GM12878 (cell line): ENCODE measurements at places on chromosomes 2 and 18.

DNA sequence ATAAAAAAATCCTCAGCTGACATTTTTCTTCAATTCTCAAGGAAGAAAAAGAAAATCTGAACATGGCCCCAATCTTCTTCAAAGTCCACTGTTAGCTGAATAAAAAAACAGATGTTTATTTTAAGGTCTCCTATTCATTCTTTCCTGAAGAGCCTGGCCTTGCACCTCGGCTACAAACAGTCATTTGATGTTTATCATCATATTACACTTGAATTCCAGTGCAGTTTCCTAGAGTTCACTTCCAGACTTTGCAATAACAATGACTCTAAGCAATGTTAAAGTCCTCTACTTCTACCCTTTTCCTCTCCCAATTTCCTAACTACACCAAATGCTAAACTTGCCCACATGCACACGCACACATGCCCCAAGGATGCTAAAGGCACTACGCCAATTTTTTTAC lies 70.1 kb downstream of the NOL10 start:
- DNase-seq, result no peak

DNA sequence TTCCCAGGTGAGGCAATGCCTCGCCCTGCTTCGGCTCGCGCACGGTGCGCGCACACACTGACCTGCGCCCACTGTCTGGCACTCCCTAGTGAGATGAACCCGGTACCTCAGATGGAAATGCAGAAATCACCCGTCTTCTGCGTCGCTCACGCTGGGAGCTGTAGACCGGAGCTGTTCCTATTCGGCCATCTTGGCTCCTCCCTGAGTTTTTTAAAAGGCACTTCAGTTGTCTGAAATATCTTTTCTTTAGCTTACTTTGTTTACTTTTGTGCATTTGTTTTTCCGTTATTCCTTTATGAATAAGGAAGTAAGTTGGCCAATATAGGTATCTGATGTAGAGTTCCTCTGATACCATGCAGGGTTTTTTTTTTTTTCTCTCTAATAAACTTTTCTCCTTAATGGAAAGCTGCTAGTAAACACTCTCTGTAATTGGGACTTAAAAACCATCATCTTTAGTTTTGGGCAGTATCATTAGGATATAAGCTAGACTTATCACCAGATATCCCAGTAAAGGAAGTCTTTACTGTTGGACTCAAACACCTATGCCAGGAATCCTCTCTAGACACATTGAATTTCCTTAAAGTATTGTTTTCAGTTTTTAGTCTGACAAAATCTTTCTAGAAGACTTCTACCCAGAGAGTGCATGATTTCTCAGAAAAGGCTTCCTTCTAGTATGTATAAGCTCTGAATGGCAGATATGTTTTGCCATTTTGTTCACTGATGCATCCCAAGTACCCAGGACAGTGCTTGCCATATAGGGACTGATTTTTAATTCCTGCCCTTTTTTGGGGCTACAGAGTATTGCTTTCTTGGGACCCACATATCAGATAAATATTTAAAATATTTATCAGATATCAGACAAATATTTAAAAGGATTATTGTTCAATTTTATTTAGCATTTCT lies 35.8 kb upstream of the DYSF start:
- no peak for DNase-seq

DNA sequence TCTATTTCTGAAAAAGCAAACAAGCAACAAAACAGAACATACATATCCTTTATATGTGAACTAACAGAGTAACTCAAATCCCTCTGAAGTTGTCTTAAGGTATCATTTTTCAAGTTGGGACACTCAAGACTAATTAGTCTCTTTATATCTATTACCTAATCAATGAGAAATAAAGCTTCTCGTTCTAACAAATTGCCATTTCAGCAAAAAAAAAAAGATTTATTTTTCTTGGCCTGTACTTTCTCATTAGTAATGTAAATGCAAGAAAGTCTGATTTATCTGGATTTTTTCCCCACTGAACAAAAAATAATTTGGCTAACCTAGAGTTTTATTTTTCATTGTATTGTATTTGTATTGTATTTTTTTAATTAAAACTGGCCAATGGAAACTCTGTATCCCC lies 176.1 kb upstream of the NOL4 start:
- DNase-seq, result no peak

GRCh38 chr2:206232287-206233035 lies 42.0 kb upstream of the ZDBF2 start:
- no peak for DNase-seq

- peak; percentile 43 for DNase-seq
Measured at GRCh38 chr2:178403671-178404306, 47.2 kb downstream of the PRKRA start.

DNA sequence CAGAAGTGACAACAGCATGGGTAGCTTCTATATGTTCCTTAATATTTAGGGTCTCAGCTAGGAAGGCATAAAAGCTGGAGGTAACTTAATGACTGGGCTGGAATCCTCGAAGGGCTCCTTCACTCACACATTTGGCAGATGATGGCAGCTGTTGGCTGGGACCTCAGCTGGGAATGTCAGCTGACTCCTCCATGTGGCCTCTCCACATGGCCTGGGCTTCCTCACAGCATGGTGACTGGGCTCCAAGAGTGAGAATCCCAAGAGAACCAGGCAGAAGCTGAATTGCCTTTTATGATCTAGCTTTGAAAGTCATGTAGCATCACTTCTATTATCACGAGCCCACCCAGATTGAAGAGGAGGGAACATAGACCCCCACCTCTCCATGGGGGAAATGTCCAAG lies 54.9 kb downstream of the TET3 start:
- no peak for DNase-seq

DNA sequence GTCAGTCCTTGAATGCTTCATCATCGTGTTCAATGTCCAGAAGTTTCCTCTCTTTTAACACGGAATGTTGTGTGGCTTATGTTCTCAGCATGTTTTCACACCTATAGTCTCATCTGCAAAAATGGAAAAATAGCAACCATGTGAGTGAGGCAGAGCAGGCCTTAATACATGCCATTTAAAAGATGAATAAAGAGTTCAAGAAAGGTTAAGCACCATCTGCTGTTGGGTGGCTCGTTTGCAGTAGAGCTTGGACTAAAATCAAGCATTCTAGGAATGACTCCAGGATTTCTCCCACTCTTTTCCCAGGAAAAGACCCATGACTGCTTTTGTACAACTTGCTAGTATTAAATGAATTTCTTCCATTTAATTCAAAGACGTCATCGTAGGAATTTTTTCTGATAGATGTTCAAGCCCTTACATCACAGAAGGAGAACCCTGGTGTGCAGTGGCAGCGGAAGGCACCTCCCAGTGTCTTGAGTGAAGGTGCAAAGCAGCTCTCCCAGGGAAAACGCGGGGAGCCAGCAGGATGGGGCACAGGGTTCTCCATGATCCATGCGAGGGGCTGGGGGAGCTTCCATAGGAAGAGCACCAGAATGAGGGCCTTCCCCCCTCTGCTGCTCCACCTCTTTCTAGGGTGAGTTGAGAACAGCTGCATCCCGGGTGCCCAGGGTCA lies 9.6 kb downstream of the DCDC2C start:
- DNase-seq, result no peak

DNA sequence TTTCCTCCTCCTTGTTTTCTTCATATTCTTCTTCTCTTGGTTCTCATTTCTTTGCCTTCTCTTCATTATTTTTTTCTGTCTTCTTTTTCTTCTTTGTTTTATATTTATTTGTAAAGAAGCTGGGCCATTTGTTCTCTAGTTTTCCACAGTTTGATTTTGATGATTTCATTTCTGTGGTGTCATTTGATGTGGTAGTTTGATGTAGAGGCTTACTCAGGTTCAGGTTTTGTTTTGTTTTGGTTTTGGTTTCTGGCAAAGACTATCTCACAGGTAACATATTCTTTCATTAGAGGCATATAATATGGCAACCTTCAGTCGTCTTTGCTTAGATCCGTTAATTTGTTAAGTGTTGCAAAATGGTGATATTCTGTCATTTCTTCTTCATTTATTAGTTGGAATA lies 75.3 kb downstream of the BABAM2 start:
- DNase-seq, result no peak

- no peak for DNase-seq
Measured at GRCh38 chr2:174605687-174606086, 8.1 kb upstream of the WIPF1 start.

DNA sequence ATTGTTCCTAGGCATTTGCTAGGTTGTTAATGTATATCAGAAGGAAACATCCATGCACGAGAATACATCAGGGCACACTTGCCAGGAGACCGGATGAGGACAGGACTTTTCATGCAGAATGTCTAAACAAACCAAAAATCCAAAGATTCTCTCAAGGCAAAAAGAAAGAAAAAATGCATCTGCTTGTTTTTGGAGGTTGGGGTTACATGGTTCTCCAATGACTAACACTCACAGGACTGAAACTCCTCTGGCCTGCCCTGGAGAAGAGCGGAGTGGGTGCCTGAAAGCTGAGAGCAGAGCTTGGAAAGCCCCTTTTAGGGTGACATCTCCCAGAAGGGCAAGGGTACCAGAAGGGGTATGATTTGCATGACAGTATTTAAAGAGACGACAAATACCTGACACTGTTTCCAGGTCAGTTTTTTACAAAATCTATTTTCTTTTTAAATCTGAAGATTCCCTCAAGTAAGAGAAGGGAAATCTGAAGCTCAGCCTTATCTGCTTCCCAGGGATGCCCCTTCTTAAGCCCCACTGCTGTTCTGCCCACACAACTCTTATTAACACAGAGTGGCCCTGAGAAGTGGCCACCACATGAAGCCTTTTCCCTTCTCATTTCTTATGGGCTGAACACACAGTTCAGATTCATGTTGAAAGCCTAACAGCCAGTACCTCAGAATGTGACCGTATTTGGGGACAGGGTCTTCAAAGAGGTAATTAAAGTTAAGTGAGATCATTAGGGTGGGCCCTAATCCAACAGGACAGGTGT lies 216.4 kb downstream of the STK39 start:
- peak; percentile 44 for DNase-seq

- no peak for DNase-seq
Measured at GRCh38 chr2:165575044-165575615, 105.6 kb downstream of the CSRNP3 start.

- DNase-seq, result no peak
Measured at GRCh38 chr2:100425107-100425506, 7.6 kb upstream of the CHST10 start.

DNA sequence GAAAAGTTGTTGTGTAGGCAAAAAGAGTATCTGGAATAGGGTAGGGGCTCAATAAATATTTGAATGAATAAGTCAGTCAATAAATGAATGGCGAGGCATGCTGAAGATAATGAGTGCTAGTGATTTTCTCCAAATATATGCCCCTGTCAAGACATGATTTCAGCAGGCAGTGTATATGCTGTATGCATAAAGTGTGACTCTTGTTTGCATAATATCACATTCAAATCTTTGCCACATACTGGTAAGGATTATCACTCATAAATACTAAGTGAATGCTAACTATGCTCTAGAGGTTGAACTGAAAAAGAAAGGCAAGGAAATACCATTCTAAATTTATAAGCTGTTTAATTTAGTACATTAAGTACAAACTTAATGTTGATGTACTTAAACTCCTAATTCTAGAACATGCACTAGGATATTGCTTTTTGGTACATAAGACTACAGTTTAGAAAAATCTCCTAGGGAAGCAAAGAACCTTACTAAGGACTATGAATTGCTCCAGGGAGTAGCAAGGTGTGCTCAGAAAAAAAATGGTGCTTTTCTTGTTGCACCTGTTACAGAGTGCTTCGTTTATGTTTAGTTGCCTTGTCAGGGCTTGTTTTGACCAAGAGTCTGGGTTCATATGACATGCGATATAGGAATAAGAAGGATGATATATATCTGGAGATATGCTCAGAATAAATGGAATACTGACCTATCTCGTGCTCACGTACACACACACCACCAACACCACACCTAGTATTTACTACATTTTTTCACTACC lies 224.0 kb upstream of the TANK start:
- no peak for DNase-seq

GRCh38 chr18:72742002-72742401 lies 125.8 kb downstream of the NETO1 start:
- DNase-seq, result no peak

- no peak for DNase-seq
Measured at GRCh38 chr2:160223560-160223959, 23.5 kb upstream of the ITGB6 start.

GRCh38 chr18:49569724-49570123 lies 7.9 kb downstream of the LIPG start:
- no peak for DNase-seq

DNA sequence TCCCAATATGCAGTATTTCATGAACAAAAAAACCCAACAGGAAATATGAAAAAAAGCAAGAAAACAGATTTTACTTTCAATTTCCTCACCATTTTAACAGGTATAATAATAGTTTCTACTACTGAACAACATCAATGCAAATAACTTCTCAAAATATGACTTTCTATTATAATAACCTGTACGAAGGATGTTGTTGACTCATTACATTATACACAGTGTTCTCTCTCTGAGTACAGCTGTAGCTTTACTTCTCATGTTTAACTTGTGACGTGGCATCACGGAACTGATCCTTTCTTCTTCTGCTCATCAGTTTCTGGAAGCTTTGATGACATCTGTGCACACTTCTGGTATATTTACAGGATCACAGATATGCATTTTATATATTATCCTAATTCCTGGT lies 40.0 kb downstream of the FAM228A start:
- DNase-seq, result peak; percentile 48

- no peak for DNase-seq
Measured at GRCh38 chr2:170685591-170685990, 29.5 kb upstream of the SP5 start.

GRCh38 chr2:213279971-213280370 lies 4.3 kb upstream of the SPAG16 start:
- no peak for DNase-seq

- DNase-seq, result peak; percentile 50
Measured at GRCh38 chr18:42011053-42011452, 56.0 kb downstream of the PIK3C3 start.

DNA sequence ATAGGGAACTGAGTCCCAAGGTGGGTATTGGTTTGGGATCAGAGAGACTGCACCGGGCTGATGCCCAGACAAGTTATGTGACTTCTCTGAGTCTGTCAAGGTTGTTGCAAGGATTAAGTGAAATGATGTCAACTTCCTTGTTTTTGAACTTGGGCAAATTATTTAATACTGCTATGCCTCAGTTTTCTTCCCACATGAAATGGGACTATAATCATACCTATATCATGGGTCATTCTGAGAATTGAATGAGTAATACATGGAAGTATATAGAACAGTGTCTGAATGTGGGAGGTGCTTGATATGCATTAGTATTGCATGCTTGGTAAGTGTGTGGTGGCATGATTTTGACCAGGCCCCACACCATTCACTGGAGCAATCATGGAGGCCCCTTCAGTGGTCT lies 99.0 kb downstream of the PRKCE start:
- DNase-seq, result no peak

DNA sequence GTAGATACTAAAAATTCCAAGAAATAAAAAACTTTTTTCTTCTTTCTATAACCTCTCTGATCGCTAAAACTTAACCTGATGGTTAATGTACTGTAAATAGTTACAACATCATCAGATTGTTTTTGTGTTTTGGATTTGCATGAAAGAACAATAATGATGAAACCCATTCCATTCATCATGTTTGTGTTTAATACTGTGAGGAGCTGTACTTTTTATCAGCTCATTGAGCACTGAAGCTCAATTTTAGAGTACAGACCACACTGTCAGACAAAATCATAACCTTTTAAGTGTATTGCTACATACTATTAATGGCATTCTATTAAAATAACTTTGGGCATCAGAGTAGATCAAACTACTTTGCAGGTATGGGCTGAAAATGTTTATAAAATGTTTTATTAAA lies 14.8 kb upstream of the BBS5 start:
- no peak for DNase-seq

GRCh38 chr2:43415592-43415991 lies 180.2 kb downstream of the THADA start:
- no peak for DNase-seq

GRCh38 chr2:233061591-233062450 lies 1.7 kb downstream of the INPP5D start:
- DNase-seq, result no peak

GRCh38 chr2:236512902-236513435 lies 56.7 kb upstream of the ACKR3 start:
- peak; percentile 45 for DNase-seq
